ENCODE measurements at places on chromosomes 2 and 18. TPM values are rescaled to one million over a fixed set of nuclear protein-coding genes. Genes with fewer than 3 reads are reported as not detected.

CHRND gene
- polyA plus RNA-seq = 0.09 TPM

SP140L gene
- polyA plus RNA-seq = 5.3 TPM

VWC2L gene
- polyA plus RNA-seq = not detected

XRCC5 gene
- polyA plus RNA-seq = 57.7 TPM

GKN1 gene
- not detected for polyA plus RNA-seq

CDH19 gene
- 29.8 TPM for polyA plus RNA-seq

KLHL41 gene
- polyA plus RNA-seq = 62.2 TPM

DNER gene
- polyA plus RNA-seq = 13.6 TPM

DNA sequence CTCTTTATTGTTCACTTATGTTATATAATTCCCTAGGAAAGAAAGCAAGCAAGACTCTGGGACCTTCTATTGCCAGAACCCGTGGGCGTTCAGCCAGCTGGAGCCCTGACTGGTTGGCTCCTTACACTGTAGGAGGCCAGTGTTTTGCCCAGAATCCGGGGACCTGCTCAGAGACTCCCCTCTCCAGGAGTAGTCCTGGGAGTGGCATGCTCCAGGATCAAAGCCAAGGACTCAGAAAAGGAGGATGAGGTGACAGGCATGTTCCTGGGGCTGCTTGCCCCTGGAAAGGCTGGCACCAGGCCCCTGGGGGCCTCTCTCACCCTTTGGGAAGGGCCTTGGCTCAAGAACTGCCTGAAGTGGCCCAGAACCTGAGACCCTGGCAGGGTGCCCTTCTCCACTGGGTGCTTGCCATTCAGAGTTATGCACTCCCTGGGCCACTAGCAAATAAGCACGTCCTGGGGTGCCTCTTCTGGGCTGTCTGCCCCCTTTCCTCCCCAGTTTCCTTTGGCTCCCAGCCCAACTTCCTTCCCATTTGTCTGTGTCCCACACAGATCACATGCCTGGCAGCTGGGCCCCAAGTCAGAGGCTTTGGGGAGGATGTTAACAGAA lies 19.6 kb upstream of the KIF3C start:
- DNase-seq = peak; percentile 92

GRCh38 chr2:206259376-206260187 lies 14.9 kb upstream of the ZDBF2 start:
- DNase-seq = no peak

- DNase-seq = peak; percentile 16
Measured at GRCh38 chr2:215579809-215580208, 143.9 kb upstream of the FN1 start.

DNA sequence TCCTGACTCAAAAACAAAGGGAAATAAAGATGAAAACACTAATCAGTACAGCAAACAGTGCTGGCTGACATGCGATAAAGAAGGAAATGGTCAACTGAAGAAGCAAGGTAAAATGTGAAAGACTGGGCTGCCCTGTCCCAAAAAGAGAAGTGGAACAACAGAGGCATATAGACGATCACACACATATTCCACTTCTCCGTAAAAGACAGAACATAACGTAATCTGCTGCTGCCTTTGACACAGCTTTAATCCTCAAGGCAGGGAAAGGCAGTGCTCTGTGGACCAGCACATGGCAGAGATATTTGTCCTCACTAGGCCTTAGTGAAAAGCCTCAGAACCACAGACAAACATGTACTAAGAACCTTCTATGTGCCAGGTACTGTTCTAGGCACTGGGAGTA lies 24.3 kb upstream of the REL start:
- no peak for DNase-seq

GRCh38 chr18:3869848-3870247 lies 419.9 kb downstream of the TGIF1 start:
- no peak for DNase-seq

- no peak for DNase-seq
Measured at GRCh38 chr18:79560042-79560860, 119.4 kb upstream of the CTDP1 start.

DNA sequence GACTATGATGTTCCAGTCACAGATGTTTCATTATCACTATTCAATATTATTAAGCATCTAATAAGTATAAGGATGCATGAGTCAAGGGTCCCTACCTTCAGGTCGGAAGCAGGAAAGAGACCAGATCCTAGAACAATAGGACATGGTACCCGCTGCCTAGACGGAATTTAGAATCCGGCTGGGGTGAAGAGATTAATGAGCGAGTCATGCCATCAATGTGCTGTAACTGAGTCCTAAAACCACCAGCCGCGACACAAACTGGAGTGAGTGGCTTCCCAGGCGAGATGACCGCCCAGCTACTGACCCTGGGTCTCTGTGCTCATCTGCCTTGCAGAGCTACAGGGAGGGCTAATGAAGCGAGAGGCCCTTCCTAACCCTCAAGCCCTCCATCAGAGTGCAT lies 73.6 kb downstream of the DNMT3A start:
- DNase-seq = no peak

GRCh38 chr2:151771599-151772358 lies 37.5 kb upstream of the NEB start:
- DNase-seq = peak; percentile 67

DNA sequence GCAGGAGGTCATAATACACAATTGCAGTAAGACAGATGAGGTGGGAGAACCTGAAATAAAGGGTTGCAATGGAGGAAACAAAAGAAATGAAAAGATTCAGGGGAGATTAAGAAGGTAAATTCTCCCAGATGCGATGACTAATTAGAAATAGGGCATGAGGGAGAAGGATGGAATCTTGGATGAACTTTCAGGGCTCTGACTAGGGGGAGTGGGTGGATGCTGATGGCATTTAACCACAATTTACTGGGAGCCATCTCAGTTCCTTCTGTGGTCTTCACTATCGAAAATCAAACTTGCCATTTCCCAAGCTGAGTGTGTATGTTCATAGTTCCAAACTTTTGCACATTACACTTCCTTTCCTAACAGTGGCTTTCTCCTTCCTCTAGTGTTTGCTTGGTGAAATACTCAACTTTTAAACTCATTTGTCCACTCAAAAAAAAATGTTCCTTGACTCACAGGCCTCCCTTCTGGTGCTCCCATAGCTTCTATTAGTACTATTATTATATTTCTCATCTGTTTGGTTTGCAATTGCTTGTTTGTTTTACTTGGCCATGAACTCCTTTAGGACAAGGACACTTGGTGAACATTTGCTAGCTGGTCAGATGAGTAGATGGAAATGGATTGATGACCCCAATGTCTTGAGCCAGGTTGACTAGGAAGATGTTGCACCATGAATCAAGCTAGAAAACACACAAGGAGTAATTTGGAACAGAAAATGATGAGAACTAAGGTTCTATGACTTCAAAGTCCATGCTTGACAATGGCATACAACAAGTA lies 178.5 kb downstream of the DIS3L2 start:
- DNase-seq = no peak

- DNase-seq = no peak
Measured at GRCh38 chr18:22171258-22172119, 2.1 kb downstream of the GATA6 start.

GRCh38 chr2:169528271-169528701 lies 18.8 kb downstream of the KLHL41 start:
- peak; percentile 83 for DNase-seq

DNA sequence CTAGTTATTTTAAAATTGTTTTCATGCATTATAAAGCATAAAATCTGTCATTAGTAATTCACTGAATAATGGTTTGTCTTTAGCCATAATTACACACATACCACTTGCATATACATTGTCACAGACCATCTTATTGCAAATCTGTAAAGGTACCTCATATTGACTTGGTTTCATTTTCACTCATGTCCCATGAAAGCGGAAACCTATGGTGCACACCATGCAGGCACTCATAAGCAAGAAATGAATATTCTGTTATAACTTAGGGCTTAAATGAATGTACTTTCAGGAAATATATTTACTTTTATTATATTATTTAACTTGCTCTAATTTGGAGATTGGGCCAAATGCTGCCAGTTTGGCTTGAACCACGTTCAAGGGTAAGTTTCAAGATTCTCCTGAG lies 29.2 kb upstream of the STK17B start:
- DNase-seq = no peak

GRCh38 chr2:158687315-158687714 lies 107.8 kb upstream of the DAPL1 start:
- DNase-seq = no peak

GRCh38 chr2:82411071-82411470 lies 2048.0 kb downstream of the SUCLG1 start:
- no peak for DNase-seq

GRCh38 chr2:122063716-122064115 lies 308.3 kb downstream of the TSN start:
- no peak for DNase-seq

DNA sequence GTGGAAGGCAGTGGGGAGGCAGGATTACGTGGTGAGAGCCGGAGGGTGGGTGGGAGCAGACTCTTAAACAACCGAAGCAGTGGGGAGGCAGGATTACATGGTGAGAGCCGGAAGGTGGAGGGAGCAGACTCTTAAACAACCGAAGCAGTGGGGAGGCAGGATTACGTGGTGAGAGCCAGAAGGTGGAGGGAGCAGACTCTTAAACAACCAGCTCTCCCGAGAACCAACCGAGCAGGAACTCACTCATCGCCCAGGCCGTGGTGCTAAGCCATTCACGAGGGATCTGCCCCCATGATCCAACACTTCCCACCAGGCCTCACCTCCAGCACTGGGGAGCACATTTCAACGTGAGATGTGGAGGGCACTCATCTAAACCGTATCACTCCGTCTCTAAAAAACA lies 87.7 kb downstream of the RTP5 start:
- no peak for DNase-seq

DNA sequence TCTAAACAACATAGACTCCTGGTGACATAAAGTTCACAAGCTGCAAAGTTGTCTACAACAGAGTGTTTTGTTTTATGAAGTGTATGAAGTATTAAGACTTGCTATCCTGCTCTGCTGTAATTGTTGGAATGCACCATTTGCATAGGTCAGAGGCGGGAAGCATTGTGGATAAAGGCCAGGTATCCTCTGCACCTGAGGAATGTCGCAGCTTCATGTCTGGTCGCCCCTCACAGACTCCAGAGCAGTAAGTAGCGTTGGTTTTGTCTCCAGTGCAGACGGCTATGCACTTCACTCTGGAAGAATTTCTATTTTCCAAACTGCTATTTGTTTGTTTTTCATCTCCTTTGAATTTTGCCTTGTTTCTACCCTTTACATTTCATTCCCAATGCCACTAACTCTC lies 63.1 kb downstream of the UNC80 start:
- DNase-seq = no peak

- DNase-seq = no peak
Measured at GRCh38 chr2:81206216-81206615, 901.7 kb upstream of the LRRTM1 start.

- no peak for DNase-seq
Measured at GRCh38 chr2:221731432-221732145, 159.5 kb upstream of the EPHA4 start.

DNA sequence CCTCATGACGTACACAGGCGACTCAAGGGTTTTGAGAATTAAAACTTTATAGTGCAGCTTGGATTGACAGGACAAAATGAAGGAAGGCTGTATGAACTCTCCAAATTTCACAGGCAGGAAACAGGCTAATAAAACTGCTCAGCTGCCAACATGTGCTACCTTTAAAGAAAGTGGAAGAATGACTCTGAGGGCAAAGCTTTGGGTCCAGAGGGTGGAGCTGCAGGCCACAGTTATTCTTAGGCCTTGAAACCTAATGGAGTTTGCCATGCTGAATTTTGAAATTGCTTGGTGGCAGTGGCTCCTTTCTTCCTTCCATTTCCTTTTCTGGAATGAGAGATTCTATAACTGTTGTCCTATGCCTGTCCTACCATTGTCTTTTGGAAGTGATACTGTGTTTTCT lies 34.8 kb downstream of the HAT1 start:
- DNase-seq = no peak

DNA sequence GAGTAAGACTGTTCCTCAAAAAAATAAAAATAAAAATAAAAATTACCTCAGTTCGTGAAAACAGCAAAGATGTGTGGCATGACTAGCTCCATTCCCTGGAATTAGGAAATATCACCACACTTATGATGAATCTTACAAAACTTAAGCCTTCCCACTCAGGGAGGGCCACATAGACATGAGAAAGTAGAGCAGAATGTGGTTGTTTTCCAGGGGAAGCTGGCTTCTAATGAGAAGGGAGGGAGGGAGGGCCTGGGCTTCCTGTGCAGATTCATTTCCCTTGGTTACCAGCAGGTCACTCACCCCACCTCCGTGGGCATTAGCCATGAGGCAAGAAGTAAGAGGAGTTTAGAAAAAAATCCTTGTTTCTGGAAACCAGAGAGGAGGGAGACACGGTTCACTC lies 95.9 kb upstream of the RMDN2 start:
- peak; percentile 64 for DNase-seq
